ENCODE measurements at places on chromosomes 6 and 20.

DNA sequence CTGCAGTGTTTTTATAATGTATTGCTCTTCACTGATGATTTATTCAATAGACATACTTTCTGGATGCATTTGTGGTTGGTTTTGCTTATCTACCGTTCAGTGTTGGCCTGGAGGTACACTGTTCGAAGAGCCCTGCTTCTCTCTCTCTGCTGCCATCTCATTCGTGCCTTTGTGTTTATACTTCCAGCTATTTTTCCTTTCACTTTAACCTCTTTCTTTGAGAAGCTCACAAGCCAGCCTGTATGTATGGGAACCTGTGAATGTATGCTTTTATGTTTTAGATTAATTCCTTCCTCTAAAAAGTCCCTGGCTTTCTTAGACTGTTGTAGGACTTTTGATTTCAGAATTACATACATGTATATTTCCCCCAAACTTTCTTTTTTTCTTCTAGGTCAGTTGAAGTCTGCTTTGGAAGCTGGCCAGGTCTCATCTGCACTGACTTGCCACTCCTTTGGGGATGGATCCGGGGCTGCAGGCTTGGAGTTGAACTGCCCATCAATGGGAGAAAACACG, 83.0 kb downstream of the SCAND1 start:
- DNase-seq, result no peak

DNA sequence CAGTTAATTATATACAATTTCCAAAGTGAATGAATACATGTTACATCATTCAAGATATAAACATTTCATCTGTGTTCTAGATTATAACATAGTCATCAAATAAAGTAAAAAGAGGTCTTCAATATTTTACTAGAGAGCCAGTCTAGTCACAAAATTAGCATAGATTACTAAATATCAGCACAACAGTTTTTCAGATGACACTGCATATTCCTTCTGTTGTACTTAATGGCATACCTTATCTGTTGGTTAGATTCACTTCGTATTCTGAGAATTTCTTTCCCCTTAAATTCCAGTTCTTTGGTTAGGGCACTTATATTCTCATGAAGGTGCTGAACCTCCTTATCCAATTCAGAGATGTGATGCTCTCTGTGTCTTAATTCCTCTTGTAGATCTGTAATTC, 39.8 kb upstream of the MCM9 start:
- no peak for DNase-seq

DNA sequence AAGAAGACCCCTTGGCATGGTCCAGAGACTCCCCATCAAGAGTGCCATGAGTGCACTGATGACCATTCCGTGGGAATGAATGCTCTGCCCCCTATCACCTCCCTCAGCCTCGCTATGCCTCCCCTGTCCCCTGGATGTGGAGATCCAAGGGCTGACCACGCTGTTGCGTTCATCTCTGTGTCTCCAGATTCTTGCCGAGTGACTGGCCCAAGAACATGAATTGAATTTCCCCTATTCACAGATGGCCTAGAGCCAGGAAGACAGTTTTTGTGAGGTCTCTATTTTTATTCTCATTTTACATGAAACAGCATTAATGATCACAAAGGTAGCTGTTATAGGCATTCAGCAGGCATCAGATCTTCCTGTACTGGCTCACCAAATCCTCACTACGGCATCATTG, 33.6 kb downstream of the MAFB start:
- peak; percentile 8 for DNase-seq

DNA sequence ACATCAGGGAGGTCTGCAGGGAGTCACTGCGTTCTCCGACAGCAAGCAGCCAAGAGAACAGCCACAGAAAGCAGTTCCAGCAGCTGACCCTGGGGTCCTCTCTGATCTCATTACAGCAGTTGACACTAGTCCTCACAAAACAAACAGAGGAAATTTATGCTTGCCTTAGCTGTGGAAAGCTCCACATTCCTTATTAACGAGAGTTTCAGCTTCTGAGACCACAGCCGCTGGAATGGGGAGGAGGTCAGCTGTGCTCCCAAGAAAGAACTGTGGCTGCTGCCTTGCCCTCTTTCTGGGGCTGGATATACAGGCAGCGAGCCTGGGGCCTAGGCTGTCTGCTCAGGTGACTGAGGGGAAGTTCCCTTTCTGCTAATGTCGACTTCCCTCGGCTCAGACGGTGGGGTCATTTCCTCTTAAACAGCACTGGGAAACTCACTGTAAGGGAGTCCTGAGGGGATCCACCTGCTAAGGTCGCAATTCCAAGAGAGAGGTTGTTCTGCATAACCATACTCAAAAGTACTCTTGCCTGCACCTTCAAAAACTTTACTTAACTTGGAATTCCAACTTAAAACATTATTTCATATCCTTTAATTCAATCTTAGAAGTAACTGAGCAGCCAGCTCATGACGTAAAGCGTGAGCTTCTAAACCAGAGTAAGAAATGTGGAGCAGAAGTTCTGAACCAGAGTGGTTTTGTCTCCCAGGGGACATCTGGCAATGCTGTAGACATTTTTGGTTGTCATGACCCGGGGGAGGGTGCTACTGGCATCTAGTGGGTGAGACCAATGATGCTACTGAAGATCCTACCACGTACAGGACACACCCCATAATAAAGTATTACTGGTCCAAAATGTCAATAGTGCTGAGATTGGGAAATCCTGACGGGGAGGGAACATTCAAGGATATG, 80.3 kb downstream of the BACH2 start:
- no peak for DNase-seq

DNA sequence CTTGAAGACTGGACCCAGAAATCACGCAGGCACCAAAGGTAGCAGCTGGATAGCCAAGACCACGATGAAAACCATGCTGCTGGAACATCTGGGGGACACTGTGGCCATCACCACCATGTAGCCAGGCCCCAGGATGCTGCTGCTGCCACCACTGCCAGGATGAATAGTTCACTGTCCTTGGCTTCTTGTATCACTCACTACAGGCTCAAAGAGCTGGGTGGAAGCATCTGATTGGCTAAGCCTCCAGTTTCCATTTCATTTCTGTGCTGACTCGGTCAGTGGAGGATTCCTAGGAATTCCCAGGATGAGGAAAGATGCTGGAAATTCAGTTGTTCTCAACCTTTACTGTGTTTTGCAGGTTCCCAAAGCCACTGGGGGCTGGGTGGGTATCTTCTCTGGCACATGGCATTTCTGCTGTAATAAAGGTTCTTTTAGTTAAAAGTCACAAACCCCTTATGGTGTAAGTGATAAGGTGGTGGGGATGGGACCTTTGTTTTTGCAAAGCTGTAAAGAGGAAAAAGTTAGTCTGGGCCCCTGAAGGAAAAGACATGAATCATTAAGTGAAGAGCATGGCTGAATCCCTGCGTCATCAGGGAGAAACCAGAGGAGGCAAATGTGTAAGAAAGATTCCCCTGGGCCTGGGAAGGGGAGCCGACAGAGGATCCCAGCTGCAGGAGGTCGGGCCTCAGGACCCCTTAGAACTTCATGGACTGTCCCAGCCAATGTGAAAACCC, 75.6 kb upstream of the RNF24 start:
- no peak for DNase-seq

DNA sequence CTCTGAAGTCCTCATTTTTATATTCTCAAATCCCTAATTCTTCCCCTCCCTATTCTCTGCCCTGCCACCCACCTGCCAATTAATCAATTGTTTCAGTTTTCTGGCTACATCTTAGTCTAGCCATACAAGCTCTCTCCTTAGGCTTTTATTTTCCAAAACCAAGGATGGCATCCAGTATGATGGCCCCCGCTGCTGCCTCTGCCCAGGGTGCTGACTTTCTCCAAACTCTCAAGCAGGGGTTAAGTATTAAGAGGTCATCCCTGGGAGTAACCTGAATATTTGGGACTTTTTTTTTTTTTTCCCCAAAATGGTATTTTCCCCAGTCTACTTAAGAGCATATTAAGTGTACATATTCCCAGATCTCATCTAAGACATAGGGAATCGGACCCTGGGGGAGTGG, 183.8 kb downstream of the DHX35 start:
- no peak for DNase-seq

DNA sequence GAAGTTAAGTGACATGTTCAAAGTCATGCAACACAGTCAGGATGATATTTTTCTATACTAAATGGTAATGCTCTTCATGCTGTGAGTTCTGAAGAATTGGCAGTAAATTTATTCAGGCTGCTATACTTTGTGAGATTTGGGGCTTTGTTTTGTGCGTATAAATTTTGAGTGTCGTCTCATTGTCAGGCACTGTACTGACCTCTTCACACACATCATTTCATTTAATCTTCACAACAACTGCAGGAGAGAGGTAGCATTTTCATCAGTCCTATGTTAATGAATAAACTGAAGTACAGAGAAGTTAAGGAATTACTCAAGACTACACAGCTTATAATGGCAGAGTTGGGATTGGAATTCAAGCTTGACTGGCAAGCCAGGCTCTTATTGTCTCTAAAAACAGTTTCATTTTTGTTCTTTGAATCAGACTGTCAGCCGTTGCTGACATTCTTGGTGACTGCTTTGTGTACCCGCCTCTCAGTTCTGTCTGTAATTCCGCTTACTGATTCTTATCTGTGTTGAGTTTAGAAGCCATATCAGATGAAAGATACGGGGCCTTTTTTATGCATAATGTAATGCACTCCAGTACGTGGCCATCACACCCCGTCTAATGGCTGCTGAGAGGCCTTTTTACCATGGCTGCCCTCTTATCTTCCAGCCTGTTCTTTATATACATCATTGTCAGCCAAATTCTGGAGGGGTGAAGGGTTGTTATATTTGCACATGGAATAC, 274.9 kb downstream of the UTRN start:
- DNase-seq, result peak; percentile 32

DNA sequence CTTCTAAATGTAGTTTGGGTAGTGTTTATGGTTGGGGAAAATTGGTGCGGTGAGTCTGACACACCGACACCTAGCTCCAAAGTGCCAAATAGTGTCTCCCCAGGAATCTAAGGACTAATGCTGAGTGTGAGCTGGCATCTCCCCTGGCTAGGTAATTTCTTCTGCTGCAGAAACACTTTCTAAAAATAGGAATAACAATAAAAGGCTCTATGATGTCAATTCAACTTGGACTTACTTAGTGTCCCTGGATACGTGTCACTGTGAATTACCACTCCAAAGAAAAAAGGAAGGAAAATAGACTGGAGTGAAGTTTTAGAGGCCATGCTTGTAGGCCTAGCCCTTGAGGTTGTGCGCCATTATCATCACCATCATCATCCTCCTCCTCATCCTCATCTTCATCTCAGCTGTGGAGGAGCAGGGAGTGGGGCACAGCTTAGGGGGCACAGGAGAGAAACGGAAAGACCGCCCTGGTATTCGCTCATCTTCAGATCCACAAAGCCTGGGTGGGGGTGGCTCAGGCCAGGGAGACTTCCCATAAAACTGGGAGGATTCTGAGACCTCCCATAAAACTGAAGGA, 89.6 kb downstream of the TBC1D7 start:
- DNase-seq, result no peak

Data from non-pigmented ciliary epithelial cell (primary cell).